ENCODE measurements at places on chromosomes 7 and 10. TPM values are rescaled to one million over a fixed set of nuclear protein-coding genes. Genes with fewer than 3 reads are reported as not detected.

DNA sequence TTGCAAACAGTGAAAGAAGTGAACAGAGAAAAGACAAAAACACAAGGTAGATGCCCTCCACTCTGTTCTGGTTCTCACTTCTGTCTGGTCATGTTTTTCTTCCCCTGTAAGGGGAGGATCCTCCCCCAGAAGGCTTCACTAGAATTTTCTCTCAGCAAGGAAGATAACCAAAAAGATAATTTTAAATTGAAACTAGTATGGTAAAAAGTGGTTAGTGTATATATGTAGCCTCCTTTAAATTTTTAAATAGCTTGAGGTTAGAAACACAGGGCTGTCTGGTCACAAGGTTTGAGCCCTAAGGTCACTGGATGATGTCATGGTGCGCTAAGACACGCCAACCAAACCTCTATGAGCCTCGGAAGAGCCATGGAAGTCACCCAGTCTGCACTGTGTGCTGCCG lies 5.6 kb upstream of the PKD1L1 start:
- H3K36me3 ChIP-seq: peaks cover 24% of the 10 kb centered on the region
- no peaks in the 10 kb centered on the region for H3K4me1 ChIP-seq
- H3K27ac ChIP-seq: no peak overlapping the region
- no peaks in the 10 kb centered on the region for H3K27me3 ChIP-seq

BICC1 gene
- total RNA-seq: not detected

DNA sequence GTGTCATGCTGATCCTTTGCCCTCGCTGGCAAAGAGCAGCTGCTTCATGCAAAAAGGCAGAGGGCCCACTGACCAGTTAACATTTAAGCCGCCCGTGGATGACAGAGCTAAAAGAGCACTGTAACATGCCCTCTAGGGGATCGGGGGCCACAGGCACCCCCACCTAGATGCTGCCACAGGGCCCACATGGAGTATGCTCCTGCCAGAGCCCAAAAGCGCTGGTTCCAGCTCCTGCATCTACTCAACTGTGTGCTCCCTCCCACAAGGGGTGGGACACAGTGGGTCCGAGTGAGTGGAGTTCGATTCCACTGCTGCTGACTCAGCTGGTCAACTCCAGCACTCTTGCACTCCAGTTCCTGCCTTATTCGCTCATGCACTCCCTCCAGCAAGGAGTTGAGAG lies 199.8 kb upstream of the CNTNAP2 start:
- no peak for DNase-seq
- no peak overlapping the region for H3K4me3 ChIP-seq
- no peaks in the 10 kb centered on the region for H3K27me3 ChIP-seq
- no peaks in the 10 kb centered on the region for H3K4me1 ChIP-seq
- H3K27ac ChIP-seq: no peak overlapping the region

DNA sequence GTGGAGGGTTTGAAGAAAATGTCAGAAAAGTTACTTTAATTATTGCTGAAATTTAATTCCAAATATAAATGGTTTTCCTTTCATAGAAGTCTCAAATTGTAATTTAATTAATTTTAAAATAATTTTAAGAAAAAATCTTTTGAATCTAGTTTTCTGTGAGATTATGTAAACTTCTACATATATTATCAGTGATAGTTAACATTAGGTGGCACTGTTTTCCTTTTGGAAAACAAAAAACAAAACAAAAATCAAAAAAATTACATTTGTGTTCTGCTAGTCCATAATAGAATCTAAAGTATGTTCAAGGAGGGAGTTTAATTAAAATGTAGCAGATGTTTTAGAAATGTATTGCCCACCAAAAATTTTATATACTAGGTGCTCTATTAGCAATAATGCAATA lies 1456.7 kb downstream of the REEP3 start:
- H3K36me3 ChIP-seq: no peaks in the 10 kb centered on the region
- H3K27me3 ChIP-seq: no peaks in the 10 kb centered on the region
- no peak overlapping the region for H3K4me3 ChIP-seq
- no peak for DNase-seq
- no peak overlapping the region for H3K27ac ChIP-seq

DNA sequence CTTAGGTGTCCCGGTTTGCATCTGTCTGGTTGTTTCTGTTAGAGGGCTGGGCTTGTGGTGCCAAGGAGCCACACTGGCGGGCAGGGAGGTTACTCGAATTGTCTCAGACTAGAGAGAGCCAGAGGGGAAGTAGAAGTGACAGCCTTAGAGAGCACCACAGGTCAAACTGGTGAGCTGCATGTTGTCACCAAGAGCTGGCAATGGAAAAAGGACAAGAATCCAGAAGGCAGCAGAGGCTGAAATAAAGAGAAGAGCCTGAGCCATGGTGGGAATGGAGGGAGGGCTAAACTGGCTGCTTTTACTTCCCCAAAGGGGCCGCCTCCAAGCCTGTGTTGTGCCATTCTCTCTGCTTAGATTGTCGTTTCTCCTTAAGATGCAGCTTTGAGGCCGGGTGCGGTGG lies 31.1 kb upstream of the RHBDD2 start:
- H3K27me3 ChIP-seq: no peaks in the 10 kb centered on the region
- DNase-seq: no peak
- no peak overlapping the region for H3K4me3 ChIP-seq
- peaks cover 9% of the 10 kb centered on the region for H3K4me1 ChIP-seq

GRCh38 chr7:27519793-27520469 lies 142.8 kb downstream of the HIBADH start:
- peaks cover 6% of the 10 kb centered on the region for H3K36me3 ChIP-seq
- H3K4me3 ChIP-seq: no peak overlapping the region

DNA sequence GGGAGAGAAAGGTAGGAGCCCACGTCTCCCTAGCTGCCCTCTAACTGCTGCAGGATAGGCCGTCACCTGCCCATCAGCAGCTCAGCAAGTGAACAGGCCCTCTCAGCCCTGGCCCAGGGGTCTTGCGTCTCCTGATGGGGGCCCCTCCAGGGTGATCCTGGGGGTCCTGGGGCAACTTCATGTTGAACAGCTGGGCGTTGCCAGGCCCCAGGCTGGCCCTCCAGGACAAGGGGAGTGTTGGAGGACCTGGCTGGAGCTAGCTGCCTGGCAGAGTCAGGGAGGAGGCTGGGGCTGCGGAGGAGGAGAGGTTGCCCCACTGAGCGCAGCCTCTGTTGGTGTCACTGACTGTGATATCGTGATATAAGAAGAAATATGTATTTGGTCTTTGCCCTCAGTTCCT lies 34.7 kb downstream of the SPOCK2 start:
- H3K27ac ChIP-seq: no peak overlapping the region
- H3K27me3 ChIP-seq: no peaks in the 10 kb centered on the region
- DNase-seq: no peak
- H3K4me3 ChIP-seq: no peak overlapping the region
- peaks cover 10% of the 10 kb centered on the region for H3K4me1 ChIP-seq
- no peaks in the 10 kb centered on the region for H3K36me3 ChIP-seq

DNA sequence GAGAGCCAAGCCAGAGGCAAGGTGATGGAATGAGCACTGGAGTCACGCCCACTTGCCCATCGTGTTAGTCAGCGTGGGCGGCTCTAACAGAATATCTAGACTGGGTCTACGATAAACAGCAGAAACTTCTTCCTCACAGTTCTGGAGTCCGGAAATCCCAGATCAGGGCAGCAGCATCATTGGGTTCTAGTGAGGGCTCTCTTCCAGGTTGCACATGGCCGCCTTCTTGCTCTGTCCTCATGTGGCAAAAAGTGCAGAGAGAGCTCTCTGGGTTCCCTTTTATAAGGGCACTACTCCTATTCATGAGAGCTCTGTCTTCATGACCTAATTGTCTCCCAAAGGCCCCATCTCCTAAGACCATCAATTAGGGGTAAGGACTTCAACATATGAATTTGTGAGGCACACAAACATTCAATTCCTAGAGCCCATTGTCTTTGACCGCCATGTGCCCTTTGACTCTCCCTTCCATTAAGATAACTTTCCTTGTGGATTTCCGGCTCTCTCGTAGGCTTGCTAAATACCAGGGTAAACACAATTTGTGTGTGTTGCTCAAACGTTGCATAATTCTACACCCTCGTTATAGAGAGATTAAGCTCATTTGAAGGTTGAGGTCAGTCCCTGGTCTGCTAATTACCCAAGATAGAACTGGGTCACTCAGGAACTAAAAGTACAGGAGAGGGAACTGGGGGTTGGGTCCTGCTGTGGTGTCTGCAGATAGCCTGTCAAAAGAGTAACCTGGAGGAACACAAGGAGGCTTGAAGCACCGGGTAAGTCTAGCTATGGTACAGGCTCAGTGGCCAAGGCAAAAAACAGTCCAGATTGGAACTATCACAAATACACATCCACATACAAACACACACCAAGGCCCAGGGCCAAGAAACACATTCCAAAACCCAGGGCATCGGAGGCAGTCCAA lies 28.7 kb upstream of the USP6NL start:
- H3K4me1 ChIP-seq: no peaks in the 10 kb centered on the region
- no peak overlapping the region for H3K27ac ChIP-seq
- H3K36me3 ChIP-seq: no peaks in the 10 kb centered on the region
- no peak overlapping the region for H3K4me3 ChIP-seq
- DNase-seq: no peak
- no peaks in the 10 kb centered on the region for H3K27me3 ChIP-seq

- H3K27ac ChIP-seq: no peak overlapping the region
- no peak overlapping the region for H3K4me3 ChIP-seq
- H3K4me1 ChIP-seq: no peaks in the 10 kb centered on the region
- H3K36me3 ChIP-seq: no peaks in the 10 kb centered on the region
- no peak for DNase-seq
These were observed 301.4 kb downstream of the AHR start for GRCh38 chr7:17599733-17600339.

GRCh38 chr10:112223725-112224124 lies 40.2 kb upstream of the GPAM start:
- H3K36me3 ChIP-seq: no peaks in the 10 kb centered on the region
- H3K4me1 ChIP-seq: no peaks in the 10 kb centered on the region
- H3K27ac ChIP-seq: no peak overlapping the region
- DNase-seq: no peak
- peaks cover 11% of the 10 kb centered on the region for H3K27me3 ChIP-seq

DNA sequence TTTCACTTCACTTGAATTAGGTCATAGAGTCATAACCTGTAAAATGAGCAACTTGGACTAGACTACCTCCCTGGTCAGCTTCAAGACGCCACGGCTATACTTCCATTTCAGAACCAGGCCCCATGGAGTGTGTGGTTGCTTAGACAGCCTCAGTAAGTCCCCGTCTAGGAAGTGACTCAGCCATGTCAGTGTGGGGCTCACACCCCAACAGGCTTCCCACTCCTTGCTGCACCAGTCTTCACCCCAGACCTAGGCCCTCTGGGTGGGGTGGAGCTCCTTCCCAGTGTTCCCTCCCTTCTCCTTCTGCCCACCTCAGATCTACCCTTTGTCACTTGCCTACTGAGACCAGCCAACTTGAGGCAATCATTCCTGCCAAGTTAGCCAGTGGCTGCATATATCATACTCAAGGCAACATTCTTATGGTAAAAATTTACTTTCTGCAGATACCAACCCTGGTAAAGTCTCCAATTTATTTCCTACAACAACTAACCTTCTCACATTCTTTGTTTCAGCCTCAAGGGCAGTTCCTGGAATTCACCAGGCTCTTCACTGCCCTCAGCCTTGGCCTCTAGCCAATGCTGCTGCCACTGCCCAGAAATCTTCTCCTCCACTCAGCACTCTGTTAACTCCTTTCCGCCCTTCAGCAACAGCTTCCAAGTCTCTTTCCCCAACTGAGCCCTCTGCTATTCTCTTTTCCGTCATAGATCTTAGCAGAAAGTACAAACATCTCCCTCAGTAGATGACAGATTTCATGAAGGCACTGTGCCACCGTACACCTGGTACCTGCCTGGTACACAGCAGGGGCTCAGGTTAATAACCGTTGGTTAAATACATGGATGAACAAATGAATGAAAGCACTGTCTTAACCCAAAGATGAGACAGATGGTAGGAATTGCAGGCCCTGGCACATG lies 31.3 kb upstream of the ZNRF2 start:
- no peak for DNase-seq
- no peaks in the 10 kb centered on the region for H3K36me3 ChIP-seq
- H3K4me1 ChIP-seq: peaks cover 16% of the 10 kb centered on the region
- H3K4me3 ChIP-seq: no peak overlapping the region
- no peaks in the 10 kb centered on the region for H3K27me3 ChIP-seq

DNA sequence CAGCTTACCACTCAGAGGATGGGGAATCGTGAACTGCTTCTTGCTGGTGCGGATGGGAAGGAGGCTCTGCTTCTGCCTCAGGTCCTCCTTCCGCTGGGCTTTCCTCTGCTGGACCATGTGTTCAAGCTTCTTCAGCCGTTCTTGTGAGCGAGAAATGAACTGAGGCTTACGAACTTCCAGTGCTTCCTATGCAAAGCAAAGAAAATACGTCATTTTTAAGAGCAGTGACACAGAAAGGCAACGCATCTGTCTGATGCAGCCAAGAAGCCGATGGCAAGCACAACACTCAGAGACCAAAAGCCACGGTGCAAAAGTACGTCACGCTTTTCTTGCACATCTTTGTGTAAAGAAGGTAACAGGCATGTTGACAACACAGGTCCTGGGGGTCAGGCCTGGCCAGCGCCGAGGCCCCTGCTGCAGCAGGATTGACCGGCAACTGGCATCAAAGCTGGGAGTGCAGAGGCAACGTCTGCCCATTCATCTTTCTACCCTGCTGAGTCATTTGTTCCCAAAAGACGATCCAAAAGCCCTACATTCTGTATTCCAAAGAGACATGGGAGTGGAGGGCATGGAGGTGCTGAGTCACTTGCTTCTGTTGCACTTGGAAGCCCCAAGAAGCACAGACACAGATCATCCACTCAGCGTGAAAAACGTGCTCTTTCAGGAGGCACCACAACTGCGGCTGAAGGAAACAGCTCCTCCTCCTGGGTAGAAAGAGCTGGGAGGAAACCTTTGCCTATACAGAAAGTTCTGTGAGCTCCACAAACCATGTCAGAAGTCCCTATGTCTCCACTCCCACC lies 71.0 kb upstream of the ADAM12 start:
- no peak overlapping the region for H3K4me3 ChIP-seq
- H3K36me3 ChIP-seq: no peaks in the 10 kb centered on the region
- no peak for DNase-seq
- H3K27me3 ChIP-seq: no peaks in the 10 kb centered on the region
- H3K27ac ChIP-seq: no peak overlapping the region

GRCh38 chr7:149831741-149832219 lies 6.4 kb upstream of the ZNF862 start:
- H3K36me3 ChIP-seq: no peaks in the 10 kb centered on the region
- H3K27ac ChIP-seq: no peak overlapping the region
- no peaks in the 10 kb centered on the region for H3K4me1 ChIP-seq
- no peak for DNase-seq
- no peak overlapping the region for H3K4me3 ChIP-seq
- no peaks in the 10 kb centered on the region for H3K27me3 ChIP-seq

PTN gene
- not detected for total RNA-seq

DNA sequence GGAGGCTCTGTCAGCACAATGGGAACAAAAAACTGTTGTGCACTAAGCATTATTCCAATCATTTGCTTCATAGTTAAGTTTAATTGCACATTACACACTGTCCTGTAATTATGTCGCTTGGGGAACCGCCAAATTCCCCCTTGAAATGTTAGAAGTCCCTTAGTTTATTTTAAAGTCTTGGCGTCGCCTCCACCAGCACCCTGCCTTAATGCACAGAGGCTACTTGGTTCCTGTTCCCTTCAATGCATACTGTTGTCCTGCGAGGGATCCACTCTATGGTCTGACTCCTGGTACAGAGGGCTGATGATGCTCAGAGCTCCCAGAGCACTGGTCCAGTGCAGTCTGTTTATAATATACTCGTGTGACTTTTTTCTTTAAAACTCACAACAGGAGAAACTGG lies 330.7 kb downstream of the ELMO1 start:
- no peak overlapping the region for H3K27ac ChIP-seq
- H3K4me1 ChIP-seq: peaks cover 71% of the 10 kb centered on the region
- H3K36me3 ChIP-seq: peaks cover 33% of the 10 kb centered on the region
- H3K4me3 ChIP-seq: no peak overlapping the region
- no peak for DNase-seq

- no peak overlapping the region for H3K4me3 ChIP-seq
- H3K36me3 ChIP-seq: no peaks in the 10 kb centered on the region
- DNase-seq: no peak
- H3K27ac ChIP-seq: no peak overlapping the region
- no peaks in the 10 kb centered on the region for H3K4me1 ChIP-seq
- H3K27me3 ChIP-seq: peaks cover 2% of the 10 kb centered on the region
These were observed 110.5 kb downstream of the EBF3 start for GRCh38 chr10:129853562-129853903.
